ENCODE measurements at places on chromosomes 4 and X. TPM values are rescaled to one million over a fixed set of nuclear protein-coding genes. Genes with fewer than 3 reads are reported as not detected.

GRCh38 chr4:43457866-43458265 is 565.4 kb downstream of the GRXCR1 start:
- no peak for DNase-seq

DNA sequence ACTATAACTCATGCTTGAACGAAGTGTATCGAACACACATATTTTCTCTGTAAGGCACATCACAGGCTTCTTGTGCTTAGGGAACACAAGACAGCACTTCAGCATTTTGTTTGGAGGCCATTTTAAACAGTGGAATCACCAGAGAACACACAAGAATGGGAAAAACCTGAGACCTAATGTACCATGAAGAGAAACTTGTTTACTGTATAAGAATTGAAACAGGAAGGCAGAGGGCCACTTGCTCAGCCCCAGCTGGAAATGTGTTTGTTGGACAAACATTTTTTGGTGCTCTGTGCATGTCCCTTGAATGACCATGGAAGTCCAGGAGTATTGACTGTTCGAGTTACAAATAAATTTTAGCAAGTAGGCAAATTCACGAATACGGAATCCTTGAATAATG is 47.5 kb downstream of the RAPGEF2 start:
- DNase-seq, result no peak

DNA sequence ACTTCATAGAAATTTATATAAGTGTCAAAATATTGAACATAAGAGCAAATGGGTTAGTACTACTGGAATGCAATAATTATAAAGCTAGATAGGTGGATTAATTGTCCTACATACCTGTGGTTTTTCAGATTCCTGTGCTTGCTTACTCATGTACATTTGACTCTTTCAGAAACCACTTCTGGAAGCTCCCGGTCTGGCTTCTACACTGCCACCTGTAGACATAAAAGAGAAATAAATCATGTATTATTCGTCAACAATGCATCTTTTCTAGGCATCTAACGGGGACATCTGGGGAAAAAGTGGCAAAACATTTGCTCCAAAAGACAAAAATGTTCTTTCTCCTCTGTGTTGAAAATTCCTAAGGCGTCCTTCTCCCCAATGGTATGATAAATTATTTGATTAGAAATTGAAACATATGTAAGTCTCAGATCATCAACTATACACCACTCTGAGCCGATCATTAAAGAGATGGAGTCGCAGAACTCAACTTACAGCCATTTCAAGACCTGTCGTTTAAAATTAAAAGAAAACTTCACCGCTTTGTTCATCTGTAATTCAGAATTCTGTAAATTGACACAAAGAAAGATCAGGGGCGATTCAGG is 648.7 kb upstream of the DIPK2B start:
- DNase-seq, result no peak

GRCh38 chr4:5215321-5215720 is 164.0 kb downstream of the STK32B start:
- DNase-seq, result no peak

GRCh38 chr4:36677112-36677511 is 395.7 kb downstream of the DTHD1 start:
- no peak for DNase-seq

- no peak for DNase-seq
These were observed 1.1 kb upstream of the HPSE start for GRCh38 chr4:83335701-83336100.

DNA sequence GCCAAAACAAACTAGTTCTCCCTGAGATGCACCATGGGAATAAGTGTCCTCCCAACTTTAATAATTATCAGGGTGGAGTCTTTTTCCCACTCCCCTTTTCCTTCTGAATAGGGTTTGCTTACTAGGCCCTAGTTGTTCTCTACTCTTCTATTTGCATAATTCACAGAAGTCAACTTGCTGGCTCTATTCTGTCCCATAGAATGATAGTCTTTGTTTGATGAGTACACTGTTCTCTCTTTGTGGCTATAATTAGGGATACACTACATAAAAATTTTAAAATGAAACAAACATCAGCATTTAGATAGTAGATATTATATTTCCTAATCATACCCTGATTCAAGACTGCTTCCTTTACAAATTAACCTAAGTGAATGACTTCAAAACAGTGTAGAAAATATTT is 10.3 kb downstream of the PDHA2 start:
- no peak for DNase-seq

MID1 gene
- total RNA-seq, result 5.2 TPM

Data from suprapubic skin (tissue), 4 donors.